ENCODE measurements at places on chromosomes 12 and 14.
A peak's percentile ranks its signal among the peaks of the same experiment; 100 is the strongest.

- DNase-seq = no peak
Measured at GRCh38 chr14:79704041-79704807, 507.1 kb downstream of the DIO2 start.

- DNase-seq = no peak
Measured at GRCh38 chr12:62738105-62738504, 196.8 kb downstream of the PPM1H start.

- peak; percentile 83 for DNase-seq
Measured at GRCh38 chr14:74616996-74617700, 5.1 kb upstream of the LTBP2 start.

DNA sequence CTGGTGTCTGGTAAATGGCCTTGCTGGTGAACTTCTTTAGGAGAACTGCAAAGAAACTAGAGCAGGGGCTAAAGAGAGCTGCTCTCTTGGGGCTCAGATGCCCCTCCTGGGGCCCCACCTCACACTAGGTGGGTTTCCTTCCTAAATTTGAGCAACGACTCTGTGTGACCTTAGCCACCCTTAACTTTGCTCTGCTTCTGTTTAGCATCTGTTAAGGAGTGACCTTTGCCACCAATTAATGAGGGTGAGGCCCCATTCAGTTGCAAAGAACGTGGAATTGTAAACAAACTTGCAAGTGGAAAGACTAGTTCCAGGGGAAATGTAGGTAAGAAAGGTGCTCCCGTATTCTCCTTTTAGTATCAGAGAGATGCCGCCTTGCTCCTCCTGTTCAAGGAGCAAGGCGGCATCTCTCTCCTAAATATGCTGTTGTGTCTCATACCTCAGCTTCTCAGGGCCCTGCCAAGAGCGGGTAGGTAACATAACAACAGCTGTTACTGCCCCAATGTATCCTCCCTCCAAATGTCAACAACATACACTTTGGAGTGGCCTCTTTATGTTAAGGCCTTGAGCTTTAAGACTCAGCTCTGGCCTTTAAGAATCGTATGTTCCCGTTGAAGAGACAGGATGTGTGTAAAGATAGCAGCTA, 77.6 kb upstream of the FUT8 start:
- DNase-seq = no peak

- DNase-seq = no peak
Measured at GRCh38 chr14:87285506-87285905, 707.5 kb downstream of the GALC start.

- DNase-seq = peak; percentile 12
Measured at GRCh38 chr12:62917926-62918325, 17.0 kb downstream of the PPM1H start.

DNA sequence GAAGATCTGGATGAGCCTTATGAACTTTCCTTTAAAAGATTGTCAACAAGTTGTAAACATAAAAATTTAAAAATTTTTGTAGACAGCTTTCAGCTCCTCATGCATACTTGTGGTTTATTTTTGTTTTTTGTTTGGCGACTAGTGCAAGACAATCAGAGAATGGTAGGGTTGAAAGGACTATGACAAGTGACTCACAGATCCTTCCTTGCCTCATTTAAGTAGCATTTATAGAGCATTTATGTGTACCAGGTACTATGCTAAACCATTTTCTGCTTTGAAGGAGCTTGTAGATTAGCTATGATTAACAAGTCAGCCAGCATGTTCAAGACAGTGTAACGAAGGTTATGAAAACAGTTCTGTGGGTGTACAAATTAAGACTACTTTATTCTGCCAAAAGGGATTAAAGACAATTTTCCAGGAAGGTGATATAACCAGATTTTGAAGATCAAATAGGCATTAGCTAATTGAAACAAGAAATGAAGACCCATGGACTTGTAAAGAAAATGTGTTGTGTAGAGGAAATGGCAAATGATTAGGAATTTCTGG, 122.0 kb downstream of the PCNX1 start:
- DNase-seq = no peak

- DNase-seq = no peak
Measured at GRCh38 chr12:77918046-77918445, 87.4 kb downstream of the NAV3 start.

- DNase-seq = peak; percentile 62
Measured at GRCh38 chr12:107404981-107405380, 280.6 kb upstream of the PWP1 start.

GRCh38 chr14:103871596-103872480, 24.5 kb upstream of the PPP1R13B start:
- DNase-seq = peak; percentile 22

GRCh38 chr14:68627868-68628604, 164.8 kb downstream of the ZFP36L1 start:
- no peak for DNase-seq

DNA sequence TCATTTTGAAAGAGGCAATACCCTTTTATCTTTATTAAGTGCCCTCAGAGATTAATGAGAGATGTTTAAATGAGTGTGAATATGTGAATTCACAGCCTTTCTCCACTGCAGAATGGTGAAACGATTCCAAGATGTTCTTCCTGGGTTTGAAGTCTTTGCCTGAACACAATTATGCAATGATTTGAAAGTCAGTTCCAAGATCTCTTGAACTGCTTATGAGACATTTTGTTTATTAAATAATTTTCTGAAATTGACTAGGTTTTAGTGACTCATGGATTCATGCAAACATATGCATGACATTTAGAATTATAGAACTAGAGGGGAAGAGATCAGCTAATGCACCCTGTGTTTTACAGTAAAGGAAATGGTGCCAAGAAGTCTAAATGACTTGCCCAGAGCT, 118.1 kb upstream of the SLC38A2 start:
- no peak for DNase-seq

GRCh38 chr12:16175840-16176239, 101.6 kb downstream of the SLC15A5 start:
- no peak for DNase-seq

GRCh38 chr12:128018067-128018466, 248.9 kb upstream of the TMEM132C start:
- DNase-seq = no peak

DNA sequence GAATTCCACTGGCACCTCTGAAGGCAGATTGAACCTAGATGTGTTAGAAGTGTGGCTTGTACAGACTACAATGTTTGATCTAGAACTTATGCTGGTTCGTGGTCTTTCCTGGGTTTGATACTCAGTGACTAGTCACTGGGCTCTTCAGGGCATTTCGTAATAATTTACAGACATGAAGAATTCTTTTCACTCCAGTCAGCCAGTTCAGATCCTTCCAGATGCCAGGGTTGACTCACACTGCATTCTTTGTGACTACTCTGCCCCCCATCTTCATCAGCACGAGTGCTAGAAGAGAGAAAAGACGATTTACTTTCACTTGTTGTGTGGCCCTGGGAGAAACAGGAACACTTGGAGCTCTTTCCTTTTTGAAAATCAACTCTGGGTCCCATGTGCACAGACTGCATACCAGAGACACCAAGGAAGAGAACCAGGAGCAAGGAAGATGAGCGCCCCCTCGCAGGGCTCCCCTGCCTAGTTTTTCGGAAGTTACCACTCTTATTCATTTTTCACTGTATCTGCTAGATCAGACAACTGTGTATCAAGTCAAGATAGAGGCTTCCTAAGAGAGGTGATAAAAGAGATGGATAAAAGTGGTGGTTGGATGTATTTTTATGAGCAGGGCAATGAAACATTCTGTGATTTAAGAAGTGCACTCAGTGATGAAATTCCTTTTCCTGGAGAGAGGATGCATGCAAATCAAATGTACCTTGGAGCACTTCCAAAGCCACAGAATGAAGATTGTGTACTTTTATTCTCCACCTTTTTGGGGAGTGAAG, 33.5 kb upstream of the EVL start:
- peak; percentile 94 for DNase-seq

DNA sequence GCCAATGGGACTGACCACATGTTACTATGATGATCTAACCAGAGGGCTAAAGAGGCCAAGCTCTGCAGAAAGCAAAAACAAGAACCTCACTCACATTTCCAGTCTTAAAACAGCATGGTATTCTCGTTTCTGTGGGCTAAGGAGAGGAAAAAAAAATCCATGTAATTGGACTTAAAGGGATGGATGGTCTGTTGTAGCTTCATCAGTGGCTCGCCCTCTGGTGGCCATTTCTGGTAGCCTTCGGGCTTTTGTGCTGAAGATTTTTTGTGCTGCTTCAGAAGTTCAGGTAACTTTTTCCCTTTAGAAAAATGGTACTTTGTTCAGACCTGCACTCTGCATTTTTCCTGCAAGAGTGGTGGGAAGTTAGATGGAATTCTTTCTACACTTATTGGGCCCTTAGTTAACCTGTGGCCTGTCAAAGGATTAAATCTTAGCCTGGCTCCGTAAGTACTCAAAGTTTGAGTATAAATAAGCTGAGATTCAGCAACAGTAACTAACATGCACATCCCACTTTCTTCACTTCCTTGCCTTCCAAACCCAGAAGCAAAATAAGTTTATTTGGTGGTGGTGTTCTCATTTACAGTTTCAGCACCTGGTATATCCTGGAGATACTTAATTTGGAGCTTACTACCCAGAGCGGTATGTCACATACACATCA, 22.3 kb downstream of the DCAF4 start:
- peak; percentile 49 for DNase-seq

All from RKO (cell line).